ENCODE measurements at places on chromosomes 1 and 21. TPM values are rescaled to one million over a fixed set of nuclear protein-coding genes. Genes with fewer than 3 reads are reported as not detected.

RNF186 gene
- not detected for total RNA-seq

OLFML3 gene
- total RNA-seq: 69.9 TPM

DNA sequence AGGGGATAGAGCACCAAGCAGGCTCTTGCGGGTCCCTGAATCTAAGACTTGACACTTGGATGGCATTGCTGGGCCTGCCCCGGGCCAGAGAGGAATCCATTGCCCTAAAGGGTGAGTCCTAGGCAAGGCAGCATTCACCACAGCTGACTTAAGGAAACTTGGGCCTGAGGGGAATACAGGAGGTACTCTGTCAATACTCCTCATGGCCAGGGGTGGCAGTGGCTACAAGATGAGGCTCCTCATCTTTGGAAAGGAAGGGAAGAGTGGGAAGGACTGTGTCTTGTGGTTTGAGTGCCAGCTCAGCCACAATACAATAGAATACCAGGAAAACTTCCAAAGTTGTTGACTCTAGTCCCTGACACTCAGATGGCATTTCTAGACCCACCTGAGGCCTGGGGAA is 5.1 kb downstream of the KRTAP22-1 start:
- H3K4me1 ChIP-seq: no peaks in the 10 kb centered on the region
- no peaks in the 10 kb centered on the region for H3K27me3 ChIP-seq
- peak; percentile 56 for DNase-seq
- H3K36me3 ChIP-seq: no peaks in the 10 kb centered on the region
- no peak overlapping the region for H3K4me3 ChIP-seq
- H3K27ac ChIP-seq: no peak overlapping the region

DNA sequence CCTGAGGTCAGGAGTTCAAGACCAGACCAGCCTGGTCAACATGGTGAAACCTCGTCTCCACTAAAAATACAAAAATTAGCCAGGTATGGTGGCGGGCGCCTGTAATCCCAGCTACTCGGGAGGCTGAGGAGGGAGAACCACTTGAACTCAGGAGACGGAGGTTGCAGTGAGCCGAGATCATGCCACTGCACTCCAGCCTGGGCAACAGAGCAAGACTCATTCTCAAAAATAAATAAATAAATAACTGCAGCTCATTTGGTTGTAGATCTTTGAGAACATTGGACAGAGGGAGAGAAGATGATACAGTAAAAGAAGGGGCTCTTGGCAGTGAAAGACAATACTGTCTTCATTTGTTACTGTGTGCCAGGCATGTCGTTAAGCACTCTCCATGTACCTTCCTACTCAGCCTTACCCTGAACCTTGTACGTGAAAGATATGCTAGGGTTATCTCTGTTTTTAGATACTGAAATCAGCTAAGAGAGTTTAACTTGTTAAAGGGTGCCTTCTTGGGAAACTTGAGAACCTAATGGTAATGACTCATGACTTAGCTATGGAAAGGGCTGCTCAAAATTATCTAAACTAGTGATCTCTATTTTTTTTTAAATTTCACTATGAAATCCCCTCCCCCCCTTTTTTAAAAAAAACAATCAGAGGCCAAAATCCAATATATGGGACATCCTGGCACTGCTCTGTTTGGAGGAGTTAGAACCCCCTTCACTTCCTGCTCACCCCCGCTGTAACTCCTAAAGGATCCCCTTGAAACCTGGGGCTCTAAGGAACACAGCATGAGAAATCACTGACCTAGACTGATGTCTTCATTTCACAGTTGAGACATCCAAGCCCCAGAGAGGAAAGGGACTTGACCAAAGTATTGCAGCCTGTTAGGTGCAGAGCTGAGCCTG is 6.8 kb upstream of the KPNA6 start:
- peaks cover 4% of the 10 kb centered on the region for H3K36me3 ChIP-seq
- no peaks in the 10 kb centered on the region for H3K27me3 ChIP-seq
- H3K4me1 ChIP-seq: no peaks in the 10 kb centered on the region
- no peak overlapping the region for H3K4me3 ChIP-seq
- H3K27ac ChIP-seq: no peak overlapping the region

DNA sequence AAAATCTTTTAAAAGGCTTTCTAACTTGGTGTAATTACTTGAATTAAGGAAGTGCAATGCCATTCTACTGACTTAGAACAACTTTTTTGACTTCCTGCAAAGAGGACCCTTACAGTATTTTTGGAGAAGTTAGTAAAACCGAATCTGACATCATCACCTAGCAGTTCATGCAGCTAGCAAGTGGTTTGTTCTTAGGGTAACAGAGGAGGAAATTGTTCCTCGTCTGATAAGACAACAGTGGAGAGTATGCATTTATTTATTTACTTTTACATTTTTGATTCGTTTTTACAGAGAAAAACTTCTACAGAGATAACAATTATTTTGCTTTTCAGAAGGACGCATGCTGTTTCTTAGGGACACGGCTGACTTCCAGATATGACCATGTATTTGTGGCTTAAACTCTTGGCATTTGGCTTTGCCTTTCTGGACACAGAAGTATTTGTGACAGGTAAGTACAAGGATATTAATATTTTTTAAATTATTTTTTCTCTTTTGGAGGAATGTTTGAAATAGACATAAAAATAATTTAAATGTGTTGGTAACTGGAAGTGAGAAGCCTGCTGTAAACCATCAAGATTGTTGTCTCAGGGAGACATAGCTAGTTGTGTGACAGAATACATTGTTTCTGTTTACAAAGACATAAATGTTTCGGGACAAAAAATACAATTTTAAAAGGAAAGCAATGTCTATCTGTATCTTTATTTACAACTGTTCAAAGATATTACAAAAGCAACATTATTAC is at the start of gene PTPRC:
PTPRC (plus strand) TSS at position 147 of the 742 bp plus-strand sequence; CDS start at position 376, 229 bp downstream.
- DNase-seq: no peak
- no peak within 1 kb of the TSS for H3K27ac ChIP-seq
- H3K27me3 ChIP-seq: no peaks in the 10 kb centered on the region
- H3K4me3 ChIP-seq: no peak within 1 kb of the TSS
- H3K4me1 ChIP-seq: no peaks in the 10 kb centered on the region
- H3K36me3 ChIP-seq: no peaks in the 10 kb centered on the region

- no peak for DNase-seq
- H3K4me3 ChIP-seq: no peak overlapping the region
- H3K4me1 ChIP-seq: peaks cover 10% of the 10 kb centered on the region
- peaks cover 30% of the 10 kb centered on the region for H3K27me3 ChIP-seq
Observed at GRCh38 chr21:42012344-42012743, 2.2 kb upstream of the ZBTB21 start.

DNA sequence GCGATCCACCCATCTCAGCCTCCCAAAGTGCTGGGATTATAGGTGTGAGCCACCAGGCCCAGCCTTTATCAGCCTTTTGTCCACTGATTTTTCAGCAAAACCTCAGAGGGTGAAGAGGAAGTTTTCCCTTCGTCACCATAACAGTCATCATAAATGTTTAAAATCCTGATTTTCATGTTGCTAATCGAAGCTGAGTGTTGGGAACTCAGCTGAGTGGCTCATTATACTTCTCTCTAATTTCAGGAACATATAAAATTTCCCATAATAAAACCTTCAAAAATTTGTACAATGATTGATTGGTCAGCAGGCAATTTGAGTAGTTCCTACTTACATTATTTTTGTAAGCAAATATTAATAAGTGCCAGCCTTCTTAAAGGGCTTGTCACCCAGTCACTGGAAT is 31.8 kb upstream of the IFNGR2 start:
- H3K4me3 ChIP-seq: no peak overlapping the region
- H3K27ac ChIP-seq: no peak overlapping the region
- H3K4me1 ChIP-seq: no peaks in the 10 kb centered on the region
- no peak for DNase-seq

DNA sequence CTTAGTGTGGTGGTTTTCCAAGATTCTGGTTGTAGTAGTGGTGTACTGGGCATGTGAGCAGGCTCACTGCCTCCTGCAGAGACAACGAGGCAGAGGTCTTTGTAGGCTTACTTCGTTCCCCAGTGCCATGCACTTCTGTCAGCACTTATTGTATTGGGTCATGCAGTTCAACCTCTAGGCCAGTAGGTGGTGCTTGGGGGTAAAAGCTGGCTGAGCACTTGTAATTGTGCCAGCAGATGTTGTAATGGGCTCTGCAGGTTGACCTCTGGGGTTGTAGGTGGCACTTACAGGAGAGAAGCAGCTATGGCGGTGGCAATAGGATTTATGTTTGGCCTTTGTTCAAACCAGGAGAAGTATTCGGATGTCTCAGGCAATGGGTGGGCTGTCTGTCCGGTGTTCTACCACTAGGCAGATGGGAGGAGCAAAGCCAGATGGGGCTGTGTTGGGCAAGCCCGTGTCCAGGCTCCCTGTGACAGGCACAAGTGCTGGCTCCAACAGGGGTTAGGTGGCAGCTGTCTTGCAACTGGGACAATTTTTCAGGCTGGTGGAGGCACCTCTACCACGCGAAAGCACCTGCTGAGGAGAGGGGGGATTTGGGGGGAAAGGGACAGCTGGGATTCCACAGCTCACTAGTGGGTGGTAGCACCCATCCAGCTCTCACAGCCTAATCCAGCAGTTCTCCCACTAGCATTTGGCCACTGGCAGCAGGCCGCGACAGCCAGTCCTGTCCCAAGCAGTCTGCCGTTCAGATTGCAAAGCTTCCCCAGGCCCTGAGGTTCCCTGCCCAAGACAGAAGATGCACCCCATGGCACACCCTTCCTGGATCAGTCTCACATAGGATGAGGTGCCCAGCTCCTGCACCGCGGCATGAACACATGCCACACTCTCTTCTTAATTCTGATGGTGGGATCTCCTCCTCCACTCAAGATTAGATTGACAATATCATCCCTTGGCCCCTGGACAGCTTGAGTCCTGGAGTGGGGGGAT is 274.5 kb downstream of the CTH start:
- no peak overlapping the region for H3K27ac ChIP-seq
- H3K4me1 ChIP-seq: no peaks in the 10 kb centered on the region
- H3K27me3 ChIP-seq: no peaks in the 10 kb centered on the region
- no peaks in the 10 kb centered on the region for H3K36me3 ChIP-seq

GRCh38 chr1:36326499-36326898 is 3.1 kb upstream of the EVA1B start:
- H3K36me3 ChIP-seq: no peaks in the 10 kb centered on the region
- H3K27ac ChIP-seq: no peak overlapping the region
- peaks cover 35% of the 10 kb centered on the region for H3K27me3 ChIP-seq
- no peak for DNase-seq
- H3K4me1 ChIP-seq: peaks cover 18% of the 10 kb centered on the region
- no peak overlapping the region for H3K4me3 ChIP-seq

DNA sequence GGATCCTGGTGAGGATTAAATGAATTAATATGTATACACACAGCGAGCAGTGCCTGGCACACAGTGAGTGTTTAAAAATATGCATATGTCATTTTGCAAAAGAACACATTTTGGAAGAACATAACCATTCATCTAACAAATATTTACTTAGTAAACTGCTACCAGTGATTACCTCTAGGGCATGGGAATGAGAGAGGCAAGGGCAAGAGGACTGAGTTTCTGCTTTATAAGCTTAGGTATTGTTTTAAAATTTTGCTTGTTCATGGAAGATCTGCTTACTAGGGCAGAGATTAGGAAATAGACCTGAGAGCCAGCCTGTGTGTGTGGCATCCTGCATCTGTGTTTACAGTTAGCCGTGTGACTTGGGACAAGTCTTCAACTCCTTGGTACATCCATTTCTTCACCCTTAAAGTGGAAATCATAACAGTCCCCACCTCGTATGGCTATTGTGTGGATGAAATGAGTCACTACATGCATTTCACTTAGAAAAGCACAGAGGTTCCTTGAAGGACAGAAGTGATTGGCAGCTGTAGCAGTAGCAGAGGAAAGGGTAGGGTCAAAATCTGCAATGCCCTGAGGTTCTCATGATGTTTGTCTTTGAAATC is 198.5 kb upstream of the FMN2 start:
- peaks cover 14% of the 10 kb centered on the region for H3K4me1 ChIP-seq
- no peak overlapping the region for H3K4me3 ChIP-seq
- H3K27me3 ChIP-seq: no peaks in the 10 kb centered on the region
- no peak overlapping the region for H3K27ac ChIP-seq

GRCh38 chr1:182595641-182596240 is 6.7 kb upstream of the RNASEL start:
- H3K27me3 ChIP-seq: no peaks in the 10 kb centered on the region
- H3K27ac ChIP-seq: no peak overlapping the region
- DNase-seq: peak; percentile 86
- no peak overlapping the region for H3K4me3 ChIP-seq

GRCh38 chr1:59570524-59570923 is 244.2 kb upstream of the HOOK1 start:
- H3K27ac ChIP-seq: no peak overlapping the region
- no peaks in the 10 kb centered on the region for H3K36me3 ChIP-seq
- no peaks in the 10 kb centered on the region for H3K27me3 ChIP-seq

DNA sequence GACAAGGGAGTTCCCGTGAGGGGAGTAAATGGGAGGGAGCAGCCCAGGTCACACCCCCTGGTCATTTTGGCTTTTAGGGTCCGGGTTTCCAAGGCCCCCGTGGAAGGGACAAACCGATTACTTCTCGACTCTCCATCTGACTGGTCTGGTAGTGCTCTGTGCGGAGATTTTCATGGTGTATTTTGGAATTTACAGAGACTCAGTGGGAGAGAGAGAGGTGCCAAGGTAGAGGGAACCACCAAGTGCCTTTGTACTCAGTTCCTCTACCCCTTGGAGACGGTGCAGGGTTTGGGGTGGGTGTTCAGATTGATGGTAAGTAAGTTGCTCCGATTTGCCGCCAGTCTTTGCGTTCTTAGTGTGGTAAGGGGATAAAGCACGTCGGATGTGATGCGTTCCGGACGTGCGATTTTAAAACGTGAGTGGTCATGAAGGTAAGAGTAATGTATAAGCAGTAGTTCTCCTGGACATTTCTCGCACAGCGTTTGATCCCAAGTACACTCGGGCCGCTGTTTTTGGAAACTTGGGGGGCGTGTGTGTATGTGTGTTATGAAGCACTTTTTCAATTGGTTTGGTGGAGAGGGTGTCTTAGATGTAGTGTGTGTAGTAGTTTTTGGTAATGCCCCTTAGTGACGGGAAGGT is 682 bp downstream of the SUCO start:
- H3K27ac ChIP-seq: peak overlapping the region; percentile 92
- no peaks in the 10 kb centered on the region for H3K27me3 ChIP-seq
- H3K4me3 ChIP-seq: peak overlapping the region; percentile 59
- H3K36me3 ChIP-seq: no peaks in the 10 kb centered on the region
- peak; percentile 36 for DNase-seq
- H3K4me1 ChIP-seq: peaks cover 31% of the 10 kb centered on the region

DNA sequence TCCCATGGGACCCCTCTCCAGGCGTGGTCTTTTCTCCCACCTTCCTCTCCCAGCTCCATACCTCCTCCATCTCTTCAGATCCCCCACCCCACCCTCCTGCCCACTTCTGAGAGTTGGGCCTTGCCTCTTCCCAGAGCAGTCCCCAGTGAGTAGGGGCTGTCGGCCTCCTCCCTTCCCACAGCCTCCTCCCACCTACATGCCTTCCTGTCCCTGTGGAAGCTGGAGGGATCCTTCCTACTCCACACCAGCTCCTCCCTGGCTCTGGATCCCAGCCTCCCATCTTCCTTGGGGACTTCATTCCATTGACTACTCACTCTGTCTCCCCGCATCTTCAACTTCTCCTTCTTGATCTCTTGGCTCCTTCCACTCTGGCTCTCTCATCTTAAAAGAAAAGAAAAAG is 24.9 kb downstream of the KCNQ4 start:
- no peak overlapping the region for H3K27ac ChIP-seq
- H3K4me1 ChIP-seq: peaks cover 23% of the 10 kb centered on the region
- no peaks in the 10 kb centered on the region for H3K27me3 ChIP-seq
- no peaks in the 10 kb centered on the region for H3K36me3 ChIP-seq

Measured in GM23338 (cell line).